ENCODE measurements at places on chromosomes 2 and 18.

DNA sequence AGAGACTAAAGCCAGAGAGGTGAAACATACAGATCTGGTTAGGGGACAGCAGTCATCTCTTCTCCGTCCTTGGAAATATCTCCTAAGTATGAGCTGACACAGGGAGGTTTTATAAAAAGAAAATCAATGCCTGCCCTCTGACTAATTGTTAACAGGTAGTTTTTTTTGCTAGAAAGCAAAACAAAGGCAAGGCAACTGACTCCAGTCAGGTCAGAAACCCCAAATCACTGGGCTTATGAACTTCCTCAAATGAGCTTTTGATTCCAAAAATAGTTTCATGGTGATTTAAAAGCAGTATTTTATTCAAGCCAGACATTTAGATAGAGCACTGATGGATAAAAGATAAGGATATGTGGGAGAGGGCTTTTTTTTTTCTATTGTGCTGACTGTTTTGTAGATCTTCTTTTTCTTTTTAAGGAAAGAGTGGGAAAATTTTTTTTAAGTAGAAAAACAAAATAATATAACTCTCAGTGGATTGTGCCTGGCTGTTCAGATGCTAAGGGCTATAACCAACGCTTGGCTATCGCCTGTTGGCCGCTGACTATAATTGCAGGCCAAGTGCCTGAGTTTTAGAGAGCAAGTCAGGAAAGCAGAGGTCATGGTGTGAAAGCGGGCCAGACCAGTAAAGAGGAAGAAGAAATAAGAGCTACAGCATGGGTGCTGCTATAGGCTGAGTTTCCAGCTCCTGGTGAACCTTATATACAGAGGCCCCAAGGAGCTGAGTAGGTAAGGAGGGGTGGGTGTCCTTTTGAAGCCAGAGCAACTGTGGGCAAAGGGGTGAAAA is 44.9 kb downstream of the MRPL35 start:
- no peak for DNase-seq

DNA sequence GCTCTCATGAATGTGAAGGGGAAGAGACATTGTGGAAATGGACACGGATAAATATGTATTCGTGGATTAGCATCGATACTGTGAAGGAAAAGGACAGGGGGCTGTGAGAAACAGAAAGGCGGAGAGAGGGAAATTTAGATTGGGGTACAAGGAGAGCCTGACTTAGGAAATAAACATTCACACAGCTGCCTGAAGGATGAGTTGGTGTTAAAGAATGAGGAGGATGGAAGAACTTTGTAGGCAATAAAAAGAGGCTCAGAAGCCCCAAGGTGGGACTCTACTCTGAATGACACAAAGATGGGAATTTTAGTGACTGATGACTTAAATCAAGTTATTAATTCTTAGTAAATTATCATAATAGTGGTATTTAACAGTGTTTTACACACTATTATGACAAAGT is 10.1 kb downstream of the MYO1B start:
- no peak for DNase-seq

DNA sequence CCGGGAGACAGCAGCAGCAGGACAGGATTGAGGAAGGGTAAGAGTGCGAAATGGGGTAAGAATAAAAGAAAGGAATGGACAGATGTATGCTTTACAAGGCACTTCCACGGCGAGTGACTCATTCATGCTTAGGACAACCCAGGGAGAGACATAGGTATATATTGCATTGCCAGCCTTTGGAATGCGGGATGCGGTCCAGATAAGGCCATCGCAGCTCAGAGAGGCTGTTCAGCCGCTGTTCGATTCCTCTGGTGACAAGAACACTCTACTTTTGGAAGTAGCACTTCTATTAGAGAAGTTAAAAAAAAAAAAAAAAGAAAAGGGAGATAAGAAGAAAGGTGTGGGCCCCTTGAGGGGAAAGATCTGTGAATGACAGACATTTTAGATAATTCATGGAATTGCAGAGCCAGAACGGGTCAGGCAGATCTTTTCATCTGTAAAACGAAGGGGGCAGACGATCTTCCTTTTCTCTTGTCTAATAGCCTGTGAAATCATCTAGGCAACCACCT is 819 bp upstream of the NCOA1 start:
- no peak for DNase-seq

DNA sequence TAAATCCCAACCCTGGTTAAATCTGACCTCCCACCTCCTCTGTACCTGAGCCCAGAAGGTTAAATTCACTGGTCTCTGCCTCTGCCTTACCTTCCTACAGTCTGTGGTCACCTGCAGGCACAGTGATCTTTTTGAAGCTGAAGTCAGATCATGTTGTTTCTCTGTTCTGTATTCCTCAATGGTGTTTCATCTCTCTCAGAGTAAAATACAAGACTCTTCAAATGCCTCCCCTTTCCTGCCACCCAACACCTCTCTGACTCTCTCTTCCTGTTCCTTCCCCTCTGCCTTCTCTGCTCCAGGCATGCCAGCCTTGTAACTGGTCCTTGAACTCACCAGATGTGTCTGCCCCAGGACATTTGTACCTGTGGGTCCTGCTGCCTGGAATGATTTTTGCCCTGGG is 219.3 kb downstream of the UXS1 start:
- no peak for DNase-seq

DNA sequence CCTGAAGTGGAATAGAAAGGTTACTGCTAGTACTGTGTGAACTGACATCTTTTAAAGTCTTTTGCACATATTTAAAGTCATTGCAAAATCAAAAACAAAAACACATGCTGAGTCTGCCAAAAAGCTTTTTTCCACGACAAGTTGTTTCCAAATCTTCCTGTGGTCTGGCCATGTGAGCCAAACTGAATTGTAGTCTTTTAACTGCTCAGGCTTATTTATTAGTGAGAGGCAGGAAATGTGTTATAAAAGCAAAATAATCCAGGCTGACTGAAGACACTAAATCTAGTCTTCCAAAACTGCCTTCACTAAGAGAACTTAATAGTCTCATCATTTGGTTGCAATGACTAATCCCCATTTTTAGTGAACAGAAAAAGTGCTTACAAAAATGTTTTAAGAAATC is 2.3 kb downstream of the KRCC1 start:
- DNase-seq: no peak

DNA sequence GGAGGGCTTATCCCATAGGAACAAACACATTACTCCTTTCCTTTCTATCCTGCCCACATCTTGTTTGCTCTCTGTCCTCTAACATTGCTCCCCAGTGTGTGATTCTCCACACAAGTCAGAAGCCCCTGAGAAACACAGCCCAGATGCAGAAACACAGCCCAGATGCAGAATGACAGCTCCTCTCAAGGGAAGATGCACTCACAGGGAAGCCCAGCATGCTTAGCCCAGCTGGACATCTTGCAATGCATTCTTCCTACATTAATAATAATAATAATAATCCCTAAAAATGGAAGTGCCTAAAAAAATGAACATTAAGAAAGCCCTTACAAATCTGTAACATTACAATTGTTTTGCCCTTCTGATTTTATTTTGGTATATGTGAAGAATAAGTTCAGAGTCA is 172.1 kb downstream of the CBLN2 start:
- no peak for DNase-seq
